ENCODE measurements at places on chromosomes 16 and 17.

GRCh38 chr17:71905376-71906031 lies 215.3 kb upstream of the SOX9 start:
- DNase-seq = no peak

- DNase-seq = peak; percentile 72
These were observed at the start of gene FBXL16 for GRCh38 chr16:705431-706188. Gene FBXL16, minus strand, starts transcription at chr16:705801. Its CDS starts 8,396 bp downstream, at chr16:697405.

- DNase-seq = no peak
These were observed 121.7 kb upstream of the NLRP1 start for GRCh38 chr17:5705876-5706576.

- no peak for DNase-seq
These were observed 273.0 kb downstream of the CEP112 start for GRCh38 chr17:65918916-65919315.

DNA sequence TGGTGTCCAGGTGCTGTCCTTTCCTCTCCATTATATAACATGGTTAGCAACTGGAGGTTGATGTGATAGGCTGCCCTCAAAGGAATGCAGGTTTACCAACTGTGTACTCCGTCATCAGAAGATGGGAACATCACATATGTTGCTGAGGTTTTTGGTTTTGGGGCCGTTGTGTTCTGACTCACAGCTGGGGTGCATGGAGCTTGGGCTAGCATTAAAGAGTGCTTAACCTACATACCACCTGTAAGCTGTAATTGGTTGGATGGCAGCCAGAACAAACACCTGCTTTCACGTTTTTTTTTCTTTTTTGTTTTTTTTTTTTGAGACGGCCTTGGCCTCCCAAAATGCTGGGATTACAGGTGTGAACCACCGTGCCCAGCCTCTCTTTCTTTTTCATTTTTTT lies 20.9 kb downstream of the TMEM11 start:
- DNase-seq = no peak

- no peak for DNase-seq
These were observed 556.9 kb upstream of the CDH5 start for GRCh38 chr16:65809627-65810026.

GRCh38 chr16:54482892-54483574 lies 196.4 kb upstream of the IRX3 start:
- no peak for DNase-seq

DNA sequence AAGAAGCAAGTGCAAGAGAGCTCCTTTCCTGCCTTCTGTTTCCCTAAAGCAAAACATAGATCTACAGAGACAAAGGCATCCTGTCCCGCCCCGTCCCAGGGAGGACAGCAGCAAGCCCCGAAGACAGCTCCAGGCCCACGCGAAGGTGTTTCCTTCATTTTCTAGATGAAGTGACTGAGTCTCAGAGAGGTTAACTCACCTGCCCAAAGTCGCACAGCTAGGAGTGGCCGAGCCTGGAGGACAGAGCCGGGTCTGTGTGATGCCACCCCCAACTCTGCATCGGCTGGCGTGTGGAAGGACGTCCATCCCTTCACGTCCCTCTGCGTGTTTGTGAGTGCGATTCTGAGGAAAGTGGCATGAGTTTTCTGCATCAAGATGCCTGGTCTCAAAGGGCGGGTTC lies 187.2 kb upstream of the CHMP6 start:
- DNase-seq = no peak

DNA sequence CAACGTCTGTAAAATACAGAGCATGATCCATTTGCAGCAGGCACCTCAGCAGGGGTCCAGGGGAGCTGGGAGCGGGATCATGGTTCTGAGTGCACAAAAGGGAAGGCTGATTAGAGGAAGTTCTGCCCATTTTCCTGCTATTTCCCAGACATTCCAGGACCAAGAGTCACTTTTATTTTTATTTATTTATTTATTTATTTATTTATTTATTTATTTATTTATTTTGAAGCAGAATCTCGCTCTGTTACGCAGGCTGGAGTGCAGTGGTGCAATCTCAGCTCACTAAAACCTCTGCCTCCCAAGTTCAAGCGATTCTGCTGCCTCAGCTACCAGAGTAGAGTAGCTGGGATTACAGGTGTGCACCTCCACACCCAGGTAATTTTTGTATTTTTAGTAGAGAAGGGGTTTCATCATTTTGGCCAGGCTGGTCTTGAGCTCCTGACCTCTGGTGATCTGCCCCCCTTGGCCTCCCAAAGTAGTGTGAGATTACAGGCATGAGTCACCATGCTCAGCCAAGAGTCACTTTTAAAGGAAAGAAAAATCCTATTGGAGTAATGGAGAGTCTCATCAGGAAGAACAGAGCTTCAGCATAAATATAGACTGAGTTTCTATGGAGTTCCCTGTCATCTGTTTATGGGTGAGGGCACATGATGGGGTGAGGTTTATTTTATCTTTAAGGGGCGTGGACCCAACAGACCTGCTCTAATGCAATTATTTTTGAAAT lies 355.2 kb downstream of the HAPSTR1 start:
- DNase-seq = no peak

DNA sequence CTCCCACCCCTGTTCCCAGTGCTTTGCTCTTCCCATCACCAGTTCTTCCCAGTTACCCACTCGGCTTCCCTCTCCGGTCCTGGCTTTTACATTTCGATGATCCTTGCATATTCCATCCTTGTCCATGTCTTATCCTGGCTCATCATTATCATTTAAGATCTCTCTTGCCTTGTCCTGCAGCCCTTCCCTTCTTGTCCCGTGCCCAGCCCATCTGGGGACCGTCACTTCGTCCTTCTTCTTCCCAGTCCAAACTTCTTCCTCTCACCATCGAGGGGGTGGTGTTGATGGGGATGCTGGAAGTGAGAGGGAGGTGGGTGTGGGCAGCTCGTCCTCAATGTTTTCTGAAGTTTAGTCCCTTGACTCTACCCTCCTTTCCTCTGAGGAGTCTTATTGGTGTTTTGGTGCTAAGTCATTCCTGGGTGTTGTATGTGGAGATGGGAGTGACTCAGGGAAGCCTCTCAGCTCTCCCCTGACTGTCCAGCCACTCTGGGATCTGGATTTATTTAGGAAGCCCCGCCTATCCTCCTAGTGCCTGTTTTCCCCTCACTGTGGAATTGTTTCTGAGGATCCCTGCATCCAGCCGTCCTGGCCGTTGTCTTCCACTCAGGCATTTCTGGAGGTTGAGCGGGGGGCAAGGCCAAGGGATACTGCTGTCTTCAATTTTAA lies 975 bp downstream of the SNX29 start:
- no peak for DNase-seq

DNA sequence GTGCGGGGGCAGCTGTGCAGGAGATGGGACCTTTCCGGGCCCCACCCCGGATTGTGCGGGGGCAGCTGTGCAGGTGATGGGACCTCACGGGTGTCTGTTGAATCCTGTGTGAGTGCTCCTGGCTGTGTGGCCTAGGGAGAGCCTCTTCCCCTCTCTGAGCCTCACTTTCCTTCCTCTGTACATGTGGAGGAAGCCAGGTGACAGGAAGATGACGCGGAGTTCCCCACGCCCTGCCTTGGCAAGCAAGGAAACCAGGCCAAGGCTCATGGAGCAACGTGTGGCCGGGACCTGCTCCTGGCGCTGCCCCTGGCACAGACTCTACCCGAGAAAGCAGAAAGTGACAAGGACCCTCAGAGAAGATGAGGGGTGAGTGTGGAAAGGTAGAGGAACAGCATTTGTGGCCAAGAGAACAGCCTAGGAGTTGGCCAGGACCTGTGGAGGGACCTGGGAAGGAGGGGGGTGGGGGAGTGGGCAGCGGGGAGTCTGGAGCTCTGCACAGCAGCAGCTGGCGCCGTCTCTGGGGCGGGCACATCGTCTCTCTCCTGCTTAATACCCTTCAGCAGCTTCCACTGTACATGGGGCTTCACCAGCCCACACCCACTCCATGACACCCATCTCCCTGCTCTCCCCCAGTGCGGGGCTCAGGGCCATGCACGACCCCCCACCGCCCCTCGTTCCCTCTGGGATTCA lies 38.4 kb upstream of the PABPN1L start:
- no peak for DNase-seq

- no peak for DNase-seq
These were observed 7.9 kb downstream of the SMCR8 start for GRCh38 chr17:18323007-18323406.

GRCh38 chr16:21001262-21001661 lies 100.7 kb downstream of the LYRM1 start:
- no peak for DNase-seq

DNA sequence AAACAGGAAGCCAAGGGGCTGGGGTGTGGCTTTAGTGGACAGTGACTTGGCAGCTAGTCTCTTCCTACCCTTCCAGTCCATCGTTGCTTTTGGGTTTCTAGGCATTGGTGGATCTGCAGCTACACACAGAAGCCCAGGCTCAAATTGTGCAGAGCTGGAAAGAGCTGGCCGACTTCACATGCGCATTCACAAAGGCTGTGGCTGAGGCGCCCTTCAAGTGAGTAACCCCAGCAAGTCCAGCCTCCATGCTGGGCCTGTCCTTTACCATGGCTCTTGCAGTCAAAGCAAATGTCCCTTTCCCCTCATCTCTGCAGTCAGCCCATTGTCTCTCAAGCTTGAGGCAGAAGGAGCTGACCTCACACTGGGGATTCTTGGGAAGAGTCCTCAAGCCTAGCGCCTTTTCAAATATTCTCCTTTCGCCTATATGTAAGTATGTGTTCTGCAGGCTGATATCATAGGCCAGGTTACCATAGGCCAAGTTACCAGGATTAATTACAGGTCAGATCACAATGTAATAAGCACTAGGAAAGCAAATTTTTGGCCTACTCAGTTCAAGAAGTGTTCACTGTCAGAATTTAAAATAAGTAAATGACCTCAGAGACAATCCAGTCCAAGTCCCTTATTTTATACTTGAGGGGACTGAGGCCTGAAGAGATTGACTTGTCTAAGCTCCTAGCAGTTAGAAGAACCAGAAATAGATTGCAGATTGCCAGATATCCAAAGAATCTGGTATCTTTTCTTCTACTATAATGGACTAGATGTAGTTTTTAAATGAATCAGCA lies 6.5 kb downstream of the EME1 start:
- no peak for DNase-seq

- no peak for DNase-seq
These were observed 33.5 kb upstream of the ETV4 start for GRCh38 chr17:43579566-43580140.

DNA sequence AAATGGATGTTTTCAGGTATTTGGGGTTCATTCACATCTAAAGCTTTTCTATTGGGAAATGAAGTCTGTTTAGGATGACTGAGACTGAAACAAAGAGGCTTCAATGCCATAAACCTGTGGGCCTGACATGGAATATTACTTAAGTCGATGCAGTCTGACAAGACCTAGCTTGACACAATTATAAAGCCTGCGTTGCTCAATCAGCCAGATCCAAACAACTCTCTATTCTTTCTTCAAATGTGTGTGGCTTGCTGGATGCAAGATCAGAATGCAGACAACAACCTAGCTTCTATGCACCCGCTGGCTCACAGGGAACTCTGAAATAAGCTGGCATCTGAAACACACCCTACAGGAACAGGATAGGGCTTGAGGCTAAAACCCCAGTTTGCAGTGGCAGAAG lies 40.0 kb downstream of the RFFL start:
- no peak for DNase-seq

- DNase-seq = no peak
These were observed 9.7 kb downstream of the ETV4 start for GRCh38 chr17:43536236-43536992.

GRCh38 chr16:68451676-68452075 lies 3.4 kb upstream of the SMPD3 start:
- no peak for DNase-seq

GRCh38 chr16:1006781-1007180 lies 25.2 kb downstream of the SOX8 start:
- DNase-seq = no peak

GRCh38 chr17:19537111-19537510 lies 3.5 kb downstream of the SLC47A1 start:
- DNase-seq = no peak

- DNase-seq = no peak
These were observed 2.9 kb downstream of the CPPED1 start for GRCh38 chr16:12800817-12801216.

DNA sequence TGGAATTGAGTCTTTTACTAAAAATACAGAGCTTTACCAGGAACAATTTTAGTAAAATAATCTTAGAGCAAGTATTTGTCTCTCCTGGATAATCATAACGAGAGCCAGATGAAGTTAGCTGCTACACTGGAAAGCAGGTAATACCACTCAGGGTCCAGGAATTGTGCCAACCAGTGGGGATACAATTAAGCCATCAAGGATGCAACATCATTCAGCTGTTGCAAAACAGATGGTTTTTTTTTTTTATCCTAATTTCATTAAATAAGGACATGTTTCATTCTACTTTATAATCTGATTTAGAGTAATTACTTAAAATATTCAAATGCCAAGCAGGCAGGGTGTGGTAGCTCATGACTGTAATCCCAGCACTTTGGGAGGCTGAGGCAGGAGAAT lies 10.2 kb downstream of the MMD start:
- DNase-seq = no peak

DNA sequence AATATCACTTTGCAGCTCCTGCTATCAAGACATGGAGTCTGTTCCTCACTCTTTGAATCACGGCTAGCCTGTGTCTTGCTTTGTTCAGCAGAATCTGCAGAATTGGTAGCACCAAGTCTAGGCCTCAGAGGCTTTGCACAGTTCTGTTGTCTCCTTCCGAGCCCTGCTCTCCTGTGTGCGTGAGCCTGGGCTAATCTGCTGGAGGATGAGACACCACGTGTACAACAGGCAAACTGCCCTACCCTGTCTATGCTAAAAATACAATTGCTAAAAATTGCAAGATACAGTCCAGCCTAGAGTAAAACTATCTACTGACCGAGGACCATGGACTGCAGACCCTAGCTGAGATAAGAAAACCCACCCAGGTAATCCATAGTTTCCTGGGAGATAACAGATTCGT lies 484.7 kb downstream of the NPIPA7 start:
- DNase-seq = no peak

- DNase-seq = no peak
These were observed 2.0 kb downstream of the CORO7 start for GRCh38 chr16:4414187-4414917.

DNA sequence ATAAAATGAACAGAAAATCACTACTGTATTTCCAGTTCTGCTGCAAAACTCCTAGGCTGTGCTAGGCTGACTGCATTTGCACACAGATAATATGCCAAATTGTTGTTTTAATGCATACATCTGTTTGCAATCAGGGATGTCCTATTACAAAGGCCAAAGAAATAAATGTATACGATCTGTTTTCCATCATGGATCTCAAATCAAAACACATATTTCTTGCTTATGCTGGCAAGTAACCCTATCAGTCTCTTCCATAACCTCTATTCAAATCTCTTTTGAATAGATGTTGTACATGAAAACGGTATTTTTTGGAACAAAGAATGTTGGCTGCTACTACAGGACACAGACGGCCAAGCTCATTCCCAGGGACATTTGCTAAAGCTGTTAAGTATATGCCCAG lies 56.6 kb downstream of the DUSP14 start:
- DNase-seq = no peak
